ENCODE measurements at places on chromosomes 4 and X. TPM values are rescaled to one million over a fixed set of nuclear protein-coding genes. Genes with fewer than 3 reads are reported as not detected.

ASIC5 gene
- total RNA-seq, result not detected

- no peak for DNase-seq
Observed at GRCh38 chr4:76205476-76205875, 8.1 kb downstream of the SCARB2 start.

- no peak for DNase-seq
Observed at GRCh38 chr4:90536408-90536807, 409.2 kb downstream of the CCSER1 start.

DNA sequence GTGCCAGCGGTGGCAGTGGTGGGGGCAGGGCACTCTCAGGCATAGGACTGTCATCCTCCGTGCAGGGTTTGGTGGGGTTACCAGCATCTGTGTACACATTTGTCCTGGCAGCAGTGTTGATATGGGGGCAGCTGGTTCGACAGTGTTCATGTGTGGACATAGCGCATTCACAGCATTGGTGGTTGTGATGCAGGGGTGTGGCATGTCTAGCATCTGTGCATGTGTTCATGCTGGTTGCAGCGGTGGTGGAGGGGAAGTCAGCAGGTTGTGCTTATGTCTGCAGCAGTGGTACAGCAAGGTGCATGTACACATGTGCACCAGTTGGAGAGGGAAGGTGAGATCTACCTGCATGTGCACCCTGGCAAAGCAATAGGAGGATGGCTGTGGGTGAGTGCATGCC is 75.3 kb upstream of the ZXDB start:
- DNase-seq, result no peak

GRCh38 chr4:165328708-165329107 is 1.2 kb downstream of the MSMO1 start:
- no peak for DNase-seq

DNA sequence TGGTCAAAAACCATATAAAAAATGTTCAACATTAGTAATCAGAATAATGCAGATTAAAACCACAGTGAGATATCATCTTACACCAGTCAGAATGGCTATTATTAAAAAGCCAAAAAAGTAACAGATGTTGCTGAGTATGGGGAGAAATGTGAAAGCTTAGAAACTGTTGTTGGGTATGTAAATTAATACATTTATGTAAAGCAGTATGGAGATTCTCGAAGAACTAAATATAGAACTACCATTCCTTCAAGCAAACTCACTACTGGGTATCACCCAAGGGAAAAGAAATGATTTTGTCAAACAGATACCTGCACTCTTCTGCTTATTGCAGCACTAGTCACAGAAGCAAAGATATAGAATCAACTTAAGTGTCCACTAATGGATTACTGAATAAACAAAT is 576.4 kb upstream of the EPHA5 start:
- no peak for DNase-seq

DNA sequence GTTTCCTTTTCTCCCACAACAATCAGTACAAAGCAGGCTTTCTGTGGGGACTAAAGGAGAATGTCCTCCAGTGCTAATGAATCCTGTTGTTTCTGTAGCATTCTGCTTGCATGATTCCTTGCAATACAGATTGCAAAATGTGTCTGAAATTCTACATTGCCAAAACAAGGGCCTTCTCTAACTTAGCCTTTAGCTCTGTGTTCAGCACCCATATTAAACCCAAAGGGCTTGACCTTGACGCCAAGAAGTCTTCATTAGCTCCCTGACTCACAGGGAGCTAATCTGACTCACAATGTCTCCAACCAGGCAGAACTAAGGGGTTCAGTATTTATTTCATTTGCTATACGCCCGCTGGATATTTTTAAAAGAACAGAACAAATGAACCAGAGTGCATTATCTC is 241.4 kb upstream of the CLNK start:
- DNase-seq, result no peak

DNA sequence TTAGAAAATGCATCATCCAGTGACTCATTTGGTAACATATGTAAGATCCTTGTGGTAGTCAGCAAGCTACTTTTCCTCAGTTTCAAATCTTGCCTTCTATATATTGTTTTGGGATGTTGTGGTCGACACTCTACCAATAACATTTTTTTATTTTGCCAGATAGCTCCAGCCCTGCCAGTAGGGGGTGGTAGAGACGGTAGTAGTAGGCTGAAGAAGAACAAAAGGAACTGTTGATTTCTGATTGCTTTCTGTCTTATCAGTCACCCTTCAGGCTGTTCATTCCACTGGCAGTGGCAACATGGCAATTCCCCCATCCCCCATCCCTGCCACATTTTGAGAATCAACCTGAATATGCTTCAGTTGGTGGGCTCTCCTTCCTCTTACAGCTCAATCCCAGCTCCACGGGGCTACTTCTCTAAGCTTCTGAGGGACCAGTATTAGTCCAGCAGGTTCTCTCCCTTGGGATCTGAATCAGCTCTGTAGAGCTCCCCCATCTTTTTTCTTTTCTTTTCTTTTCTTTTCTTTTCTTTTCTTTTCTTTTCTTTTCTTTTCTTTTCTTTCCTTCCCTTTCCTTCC is 171.5 kb upstream of the VEGFC start:
- peak; percentile 52 for DNase-seq

DNA sequence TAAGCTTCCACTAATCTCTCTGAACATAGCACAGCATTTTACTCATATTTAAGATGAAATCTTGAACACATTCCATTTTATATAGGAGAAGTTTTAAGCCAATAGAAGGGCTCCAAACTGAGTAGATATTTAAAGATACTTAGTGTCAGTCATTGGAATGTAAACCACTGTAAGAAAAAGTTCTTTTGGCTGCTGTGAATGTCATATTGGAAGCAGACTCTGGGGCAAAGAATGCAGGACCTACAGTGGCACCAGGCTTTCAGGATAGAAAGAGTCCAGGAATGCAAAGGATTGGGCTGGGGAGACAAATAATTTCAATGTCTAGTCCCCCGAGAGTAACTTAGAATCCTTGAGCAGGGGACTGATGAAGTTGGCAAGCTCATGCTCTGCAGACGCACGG is 1047.7 kb downstream of the STIM2 start:
- no peak for DNase-seq

All from Calu3 (cell line).